ENCODE measurements at places on chromosomes 16 and 17. TPM values are rescaled to one million over a fixed set of nuclear protein-coding genes. Genes with fewer than 3 reads are reported as not detected.

The CACNA1H gene
- 9.5 TPM for total RNA-seq

The PDILT gene
- not detected for total RNA-seq

The RRAD gene
- 0.52 TPM for total RNA-seq

The CDT1 gene
- 1.3 TPM for total RNA-seq

GRCh38 chr16:57036945-57037344 is 47.6 kb downstream of the NLRC5 start:
- peak overlapping the region; percentile 95 for H3K27ac ChIP-seq
- H3K36me3 ChIP-seq, result peaks cover 17% of the 10 kb centered on the region
- peaks cover 60% of the 10 kb centered on the region for H3K4me1 ChIP-seq
- no peak overlapping the region for H3K4me3 ChIP-seq
- DNase-seq, result no peak

GRCh38 chr17:47286198-47286914 is 32.7 kb downstream of the ITGB3 start:
- H3K36me3 ChIP-seq, result peaks cover 2% of the 10 kb centered on the region
- DNase-seq, result no peak
- H3K4me1 ChIP-seq, result peaks cover 3% of the 10 kb centered on the region
- peaks cover 26% of the 10 kb centered on the region for H3K27me3 ChIP-seq
- H3K4me3 ChIP-seq, result no peak overlapping the region

DNA sequence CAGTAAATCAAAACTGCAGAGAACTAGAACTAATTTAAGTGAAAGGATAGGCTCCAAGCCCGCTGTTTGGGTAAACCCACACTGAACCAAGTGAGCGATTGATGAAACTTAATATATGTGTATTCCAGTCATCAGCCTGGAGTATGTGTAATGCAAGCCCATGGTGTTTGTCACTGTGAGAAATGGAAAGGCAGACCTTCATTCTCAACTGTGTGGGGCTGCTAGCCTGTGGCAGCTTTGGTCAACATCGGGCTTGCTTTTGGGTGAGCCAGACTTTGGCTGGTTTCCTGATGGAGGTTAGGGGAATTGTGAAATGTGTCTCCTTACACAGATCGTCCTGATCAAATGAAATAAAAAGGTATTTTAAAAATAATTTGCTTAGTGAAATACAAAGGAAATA is 279.9 kb downstream of the IRX3 start:
- no peaks in the 10 kb centered on the region for H3K4me1 ChIP-seq
- H3K36me3 ChIP-seq, result no peaks in the 10 kb centered on the region
- DNase-seq, result no peak
- H3K27ac ChIP-seq, result no peak overlapping the region

DNA sequence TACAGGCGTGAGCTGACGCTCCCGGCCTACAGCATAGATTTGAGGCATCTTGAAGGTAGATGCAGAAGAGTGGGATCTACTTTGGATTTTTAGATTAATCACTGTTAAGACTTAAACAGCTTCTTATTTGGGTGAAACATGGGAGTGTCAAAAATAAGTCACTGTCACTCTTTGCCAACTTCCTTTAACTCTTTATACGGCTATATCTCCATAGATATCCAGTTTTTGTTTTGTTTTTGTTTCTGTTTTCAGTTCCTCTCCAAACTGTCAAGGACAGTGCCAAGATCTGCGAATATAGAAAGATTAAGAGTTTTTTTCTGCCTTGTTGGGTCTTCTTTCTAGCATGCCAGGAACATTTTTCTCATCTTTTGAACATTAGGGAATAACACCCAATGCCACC is 706.1 kb downstream of the WWOX start:
- H3K4me1 ChIP-seq, result no peaks in the 10 kb centered on the region
- H3K27me3 ChIP-seq, result no peaks in the 10 kb centered on the region
- no peaks in the 10 kb centered on the region for H3K36me3 ChIP-seq
- no peak for DNase-seq
- H3K4me3 ChIP-seq, result no peak overlapping the region

DNA sequence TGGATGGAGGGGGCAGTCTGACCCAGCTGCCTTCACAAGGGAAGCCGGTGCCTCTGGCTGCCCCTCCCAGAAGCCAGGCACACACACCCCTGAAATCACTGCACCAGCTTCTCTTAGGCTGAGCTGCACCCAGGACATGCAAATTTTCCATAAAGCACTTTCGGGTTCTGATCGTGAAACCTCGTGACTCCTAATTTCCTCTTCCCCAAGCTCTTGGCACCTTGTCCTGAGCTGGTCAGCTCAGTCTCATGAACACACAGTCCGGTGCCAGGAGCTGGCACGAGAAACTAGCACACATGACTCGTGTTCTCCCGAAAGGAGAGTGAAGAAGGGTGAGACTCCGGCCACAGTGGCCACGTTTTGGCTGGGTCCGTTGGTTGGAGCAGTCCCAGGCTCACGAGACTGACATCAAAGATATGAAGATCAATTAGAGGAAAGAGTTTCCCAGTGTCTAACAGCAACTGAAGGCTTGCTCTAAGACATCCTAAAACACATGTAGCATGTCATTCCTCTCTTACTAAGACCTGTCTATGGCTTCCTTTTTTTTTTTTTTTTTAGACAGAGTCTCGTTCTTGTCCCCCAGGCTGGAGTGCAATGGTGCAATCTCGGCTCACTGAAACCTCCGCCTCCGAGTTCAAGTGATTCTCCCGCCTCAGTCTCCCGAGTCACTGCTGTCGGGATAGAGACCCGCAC is 9.2 kb upstream of the ABR start:
- peaks cover 5% of the 10 kb centered on the region for H3K4me1 ChIP-seq
- H3K27ac ChIP-seq, result no peak overlapping the region
- H3K27me3 ChIP-seq, result peaks cover 15% of the 10 kb centered on the region

DNA sequence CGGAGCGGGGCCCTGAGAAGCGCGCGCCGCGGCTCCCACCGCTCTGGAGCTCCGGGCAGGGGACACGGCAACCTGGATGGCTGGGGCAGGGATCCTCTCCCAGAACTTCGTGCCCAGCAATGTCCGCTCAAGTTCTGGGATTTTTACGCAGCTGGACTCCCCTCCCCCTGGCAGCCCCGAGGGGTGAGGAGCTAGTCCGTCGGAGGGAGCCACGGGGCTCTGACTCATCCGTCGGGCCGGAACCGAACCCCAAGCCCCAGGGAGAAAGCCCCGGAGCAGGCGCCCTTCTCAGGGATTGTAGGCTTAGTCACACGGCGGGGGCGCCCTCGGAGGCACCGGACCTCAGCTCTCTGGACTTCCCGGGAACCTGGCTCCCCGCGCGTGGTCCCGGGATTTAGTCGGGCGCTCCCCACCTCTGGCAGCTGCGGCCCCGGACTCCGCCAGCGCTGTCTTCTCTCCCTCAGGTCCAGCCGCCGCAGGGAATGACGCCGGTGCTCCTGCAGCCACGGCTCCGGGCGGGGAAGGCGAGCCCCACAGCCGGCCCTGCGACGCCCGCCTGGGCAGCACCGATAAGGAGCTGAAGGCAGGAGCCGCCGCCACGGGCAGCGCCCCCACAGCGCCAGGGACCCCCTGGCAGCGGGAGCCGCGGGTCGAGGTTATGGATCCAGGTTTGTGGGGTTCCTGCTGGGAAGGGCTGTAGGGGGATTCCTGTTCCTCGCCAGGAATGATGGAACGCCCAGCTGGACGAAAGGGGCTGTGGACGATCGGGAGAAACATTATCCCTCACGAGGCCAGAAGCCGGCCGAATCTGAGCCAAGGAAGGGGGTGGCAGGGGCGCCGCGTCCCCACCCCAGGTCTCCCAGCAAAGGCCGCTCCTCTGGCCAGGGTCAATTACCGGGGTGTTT is 830 bp downstream of the SPHK1 start:
- H3K27me3 ChIP-seq, result no peaks in the 10 kb centered on the region
- H3K27ac ChIP-seq, result no peak overlapping the region
- DNase-seq, result peak; percentile 35
- peaks cover under 1% of the 10 kb centered on the region for H3K36me3 ChIP-seq
- H3K4me1 ChIP-seq, result peaks cover 9% of the 10 kb centered on the region

DNA sequence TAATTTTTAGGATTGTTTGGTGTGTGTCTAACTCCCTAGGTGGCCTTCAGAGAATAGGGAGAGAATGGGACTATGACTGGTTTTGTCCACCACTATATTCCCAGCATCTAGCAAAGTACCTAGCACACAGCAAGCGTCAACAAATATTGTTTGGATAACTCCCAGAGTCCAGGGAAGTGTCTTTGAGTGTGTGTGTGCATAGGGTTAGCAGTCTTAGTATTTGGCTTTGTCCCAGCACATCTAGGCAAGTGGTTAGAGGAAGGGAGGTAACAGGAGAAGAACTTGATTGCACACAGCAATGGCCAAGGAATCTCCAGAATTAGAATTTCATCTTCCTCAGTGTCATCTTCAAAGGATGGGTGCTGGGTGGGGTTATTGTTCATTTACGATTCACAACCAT is 385.4 kb upstream of the CDH5 start:
- no peaks in the 10 kb centered on the region for H3K4me1 ChIP-seq
- H3K36me3 ChIP-seq, result no peaks in the 10 kb centered on the region
- H3K27me3 ChIP-seq, result peaks cover 8% of the 10 kb centered on the region
- no peak overlapping the region for H3K4me3 ChIP-seq
- H3K27ac ChIP-seq, result no peak overlapping the region
- DNase-seq, result no peak

DNA sequence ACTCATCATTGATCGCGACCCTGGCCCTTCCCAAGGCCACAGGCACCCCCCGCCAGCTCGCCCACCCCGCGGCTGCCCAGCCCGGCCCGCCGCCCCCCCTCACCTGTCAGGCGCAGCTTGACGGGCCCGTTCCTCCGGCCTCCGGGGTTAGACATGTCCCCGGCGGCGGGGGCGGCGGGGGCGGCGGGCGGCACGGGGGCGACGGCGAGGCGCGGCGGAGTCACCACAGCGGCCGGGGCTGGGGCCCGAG is 456 bp downstream of the SMURF2 start:
- H3K4me3 ChIP-seq, result peak overlapping the region; percentile 97
- H3K27ac ChIP-seq, result peak overlapping the region; percentile 91
- no peaks in the 10 kb centered on the region for H3K27me3 ChIP-seq
- no peak for DNase-seq
- peaks cover 31% of the 10 kb centered on the region for H3K4me1 ChIP-seq

- H3K4me3 ChIP-seq, result no peak overlapping the region
- DNase-seq, result no peak
- H3K36me3 ChIP-seq, result peaks cover 3% of the 10 kb centered on the region
- H3K27ac ChIP-seq, result peak overlapping the region; percentile 92
- H3K27me3 ChIP-seq, result peaks cover 7% of the 10 kb centered on the region
Measured at GRCh38 chr17:8392674-8393469, 4.8 kb downstream of the RNF222 start.

DNA sequence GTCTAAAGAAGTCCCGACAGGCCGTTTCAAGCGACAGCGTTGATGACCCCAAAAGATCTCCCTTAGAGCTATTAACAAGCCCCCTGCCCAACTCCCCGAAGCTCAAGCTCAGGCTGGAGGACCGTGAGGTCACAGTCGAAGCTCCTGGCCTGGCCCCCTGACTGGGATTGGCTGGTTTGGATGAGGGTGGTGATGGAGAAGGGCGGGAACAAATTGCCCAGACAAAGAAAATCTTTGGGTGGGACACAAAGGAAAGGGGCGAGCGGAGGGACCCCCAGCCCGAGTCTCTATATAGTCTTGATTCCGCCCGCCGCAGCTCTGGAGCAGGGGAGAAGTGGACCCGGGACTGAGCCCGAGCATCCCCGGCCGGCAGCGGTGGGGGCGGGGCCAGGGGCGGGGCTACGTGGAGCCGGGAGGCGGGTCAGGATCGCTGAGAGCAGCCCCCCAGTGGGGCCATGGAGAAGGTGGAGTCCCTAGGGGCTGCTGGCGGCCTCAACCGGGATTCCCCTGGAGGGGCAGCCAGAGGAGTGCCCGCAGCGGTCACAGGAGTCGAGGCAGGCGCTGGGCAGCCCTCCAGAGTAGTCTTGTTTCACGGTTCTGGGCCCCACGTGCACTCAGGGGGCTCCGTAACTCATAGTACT is 982 bp upstream of the NEURL4 start:
- DNase-seq, result peak; percentile 75
- H3K36me3 ChIP-seq, result peaks cover 2% of the 10 kb centered on the region
- peak overlapping the region; percentile 95 for H3K4me3 ChIP-seq
- H3K4me1 ChIP-seq, result peaks cover 38% of the 10 kb centered on the region
- no peaks in the 10 kb centered on the region for H3K27me3 ChIP-seq

DNA sequence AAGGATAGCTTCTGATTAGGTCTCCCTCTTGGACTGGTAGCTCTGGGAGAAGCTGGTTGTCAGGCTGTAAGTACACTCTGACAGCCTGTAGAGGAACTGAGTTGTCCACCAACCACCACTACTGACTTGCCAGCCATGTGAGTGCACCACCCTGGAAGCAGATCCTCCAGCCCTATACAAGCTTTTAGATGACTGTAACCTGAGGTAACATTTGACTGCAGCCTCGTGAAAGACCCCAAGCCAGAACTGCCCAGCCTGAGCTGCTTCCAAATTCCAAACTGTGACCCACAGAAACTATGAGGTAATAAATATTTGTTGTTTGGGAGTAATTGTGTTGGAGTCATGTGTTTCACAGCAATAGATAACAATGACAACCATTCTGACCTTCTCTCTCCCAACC is 30.8 kb upstream of the DYNLL2 start:
- no peak for DNase-seq
- H3K27me3 ChIP-seq, result peaks cover 26% of the 10 kb centered on the region
- H3K27ac ChIP-seq, result no peak overlapping the region
- no peak overlapping the region for H3K4me3 ChIP-seq

DNA sequence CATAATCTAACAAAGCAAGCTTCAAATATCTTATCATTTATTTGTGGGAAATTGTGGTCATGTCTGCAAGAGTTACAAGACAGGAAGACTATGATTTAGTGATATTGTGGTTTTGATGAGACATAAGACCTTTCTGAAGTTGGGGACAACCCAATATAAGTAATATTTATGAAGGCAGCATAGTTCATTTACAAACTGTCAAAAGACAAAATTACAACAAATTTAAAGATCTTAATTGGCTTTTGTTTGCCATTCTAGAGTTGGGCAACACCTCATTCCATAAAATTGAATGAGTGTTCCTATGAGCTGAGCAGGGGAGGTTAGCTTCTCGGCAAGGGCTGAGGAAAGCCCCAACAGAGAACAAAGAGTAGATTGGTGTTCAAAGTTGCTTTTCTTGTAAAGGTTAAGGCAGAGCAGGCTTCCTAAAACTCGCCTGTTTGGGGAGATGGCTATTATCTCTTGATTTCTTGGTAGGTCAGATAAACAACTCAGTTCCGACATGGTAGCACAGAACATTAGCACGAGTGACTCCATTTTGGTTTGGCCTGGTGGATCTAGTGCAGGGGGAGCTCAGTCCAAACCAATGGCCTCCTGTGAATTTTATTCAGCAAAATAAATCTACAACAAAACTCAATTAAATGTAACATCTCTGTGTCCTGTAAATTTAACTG is 10.9 kb upstream of the MMD start:
- no peak overlapping the region for H3K27ac ChIP-seq
- H3K27me3 ChIP-seq, result peaks cover 37% of the 10 kb centered on the region
- no peak for DNase-seq
- no peaks in the 10 kb centered on the region for H3K36me3 ChIP-seq
- peaks cover 16% of the 10 kb centered on the region for H3K4me1 ChIP-seq

GRCh38 chr16:28179354-28179753 is 32.4 kb downstream of the XPO6 start:
- H3K27me3 ChIP-seq, result no peaks in the 10 kb centered on the region
- no peak for DNase-seq
- H3K4me3 ChIP-seq, result no peak overlapping the region
- H3K4me1 ChIP-seq, result peaks cover 58% of the 10 kb centered on the region
- H3K36me3 ChIP-seq, result peaks cover 18% of the 10 kb centered on the region

GRCh38 chr16:63289834-63290460 is 1253.7 kb upstream of the CDH8 start:
- no peaks in the 10 kb centered on the region for H3K27me3 ChIP-seq
- no peak overlapping the region for H3K4me3 ChIP-seq
- no peak for DNase-seq
- no peaks in the 10 kb centered on the region for H3K4me1 ChIP-seq
- H3K36me3 ChIP-seq, result no peaks in the 10 kb centered on the region
